ENCODE measurements at places on chromosomes 1 and 21.

GRCh38 chr1:15414445-15414983 lies 4.8 kb downstream of the EFHD2 start:
- no peak for DNase-seq

- DNase-seq: no peak
Measured at GRCh38 chr1:156439036-156439776, 61.4 kb downstream of the MEF2D start.

GRCh38 chr1:93692451-93692861 lies 10.8 kb upstream of the BCAR3 start:
- no peak for DNase-seq

DNA sequence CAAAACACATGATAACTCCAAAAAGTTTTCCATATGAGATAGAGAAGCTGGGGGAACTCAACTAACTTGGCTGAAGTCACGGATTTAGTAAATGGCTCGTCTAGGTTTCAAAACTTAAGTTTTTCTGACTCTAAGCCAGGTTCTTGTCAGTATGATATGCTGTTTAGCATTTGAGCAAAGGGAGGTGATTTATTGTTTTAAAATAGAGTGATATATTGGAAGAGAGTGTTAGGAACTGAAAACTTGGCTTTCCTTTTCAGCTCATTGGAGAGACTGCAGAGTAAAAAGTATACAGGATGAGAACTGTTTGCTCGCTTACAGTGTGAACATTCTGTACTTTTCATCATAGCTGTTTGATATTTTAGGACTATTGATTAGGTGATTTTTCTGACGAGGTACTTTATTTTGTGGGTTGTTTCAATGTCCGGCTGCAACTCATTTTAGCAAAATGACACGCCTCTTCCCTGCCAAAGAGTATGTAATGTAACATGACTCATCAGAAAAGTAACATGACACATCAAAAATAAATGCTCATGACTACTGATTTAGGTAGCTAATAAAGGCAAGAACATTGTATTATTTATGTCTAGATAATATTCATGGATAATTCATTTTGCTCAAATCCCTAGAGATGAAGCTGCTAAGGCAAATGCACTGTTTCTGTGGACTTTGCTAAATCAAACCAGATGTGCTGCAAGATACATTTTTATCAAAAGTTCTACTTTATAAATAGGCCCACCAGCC lies 355.1 kb downstream of the GPATCH2 start:
- no peak for DNase-seq

DNA sequence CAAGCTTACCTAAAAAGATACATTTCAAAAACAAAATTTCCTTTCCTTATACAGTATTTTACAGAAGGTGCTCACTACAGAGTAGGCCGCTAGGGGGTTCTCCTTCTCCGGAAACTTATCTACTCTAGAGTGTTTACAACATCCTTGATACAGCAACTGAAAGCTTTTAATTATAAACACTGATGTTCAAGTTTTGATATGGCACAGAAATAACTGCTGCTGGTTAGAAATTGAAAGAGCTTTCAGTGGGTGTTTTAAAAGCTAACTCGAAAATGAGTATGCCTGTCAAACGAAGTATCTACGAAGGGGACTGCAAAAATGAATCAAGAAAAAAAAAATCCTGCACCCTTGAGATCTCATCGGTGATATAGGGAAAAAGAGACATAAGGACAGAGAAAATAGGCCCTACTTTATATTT lies 1.0 kb downstream of the YOD1 start:
- DNase-seq: no peak

GRCh38 chr21:45177039-45177438 lies 102.7 kb downstream of the ADARB1 start:
- no peak for DNase-seq

GRCh38 chr1:210218047-210218446 lies 14.5 kb upstream of the SERTAD4 start:
- DNase-seq: no peak

GRCh38 chr1:51423073-51423821 lies 92.9 kb upstream of the TTC39A start:
- no peak for DNase-seq

- no peak for DNase-seq
Measured at GRCh38 chr1:212162635-212163034, 122.6 kb upstream of the PPP2R5A start.

- DNase-seq: no peak
Measured at GRCh38 chr21:38039841-38040240, 123.6 kb upstream of the KCNJ6 start.

DNA sequence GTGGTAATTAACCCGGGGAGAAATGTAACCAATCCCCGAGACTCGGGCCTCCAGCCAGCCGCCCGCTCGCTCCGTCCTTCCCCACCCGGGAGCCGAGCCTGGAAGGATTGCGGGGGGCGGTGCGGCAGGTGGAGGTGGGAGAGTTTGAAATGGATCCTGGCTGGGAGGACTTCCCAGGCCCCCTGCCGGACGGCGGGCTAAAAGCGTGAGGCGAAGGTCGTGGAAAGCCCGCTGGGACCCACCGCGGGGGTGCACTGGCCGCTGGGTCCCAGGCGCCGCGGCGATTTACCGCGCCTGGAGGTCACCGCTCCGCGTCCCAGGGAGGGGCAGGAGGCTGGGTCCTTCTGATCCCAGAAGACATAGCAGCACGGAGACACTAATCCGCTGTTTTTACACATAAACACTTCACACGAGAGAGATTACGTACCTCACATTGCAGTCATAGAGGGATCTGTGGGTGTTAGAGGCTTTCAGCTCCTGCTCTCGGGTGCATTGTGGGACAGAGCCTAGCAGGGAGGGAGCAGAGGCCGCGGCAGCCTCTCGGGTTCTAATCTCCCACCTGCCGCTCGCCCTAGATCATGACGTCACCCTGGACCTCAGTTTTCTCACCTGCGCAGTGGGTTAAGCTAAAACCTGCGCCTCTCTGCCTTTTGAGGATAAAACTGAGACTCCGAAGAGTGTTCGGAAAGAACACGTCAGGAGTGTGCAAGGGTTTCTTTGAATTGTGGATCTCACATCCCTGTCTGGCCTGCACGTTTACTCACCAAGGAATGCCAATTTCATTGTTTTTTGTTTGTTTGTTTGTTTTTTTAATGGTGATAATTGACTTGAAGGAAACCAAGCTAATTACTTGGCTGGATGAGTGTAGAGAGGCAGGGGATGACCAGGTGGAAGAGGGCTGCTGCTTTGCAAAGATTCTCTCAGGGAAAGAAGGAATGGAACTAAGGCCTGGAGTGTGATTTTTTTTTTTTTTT lies 17.1 kb upstream of the TMEM9 start:
- peak; percentile 61 for DNase-seq

- no peak for DNase-seq
Measured at GRCh38 chr21:46048926-46049889, 48.7 kb upstream of the COL6A2 start.

DNA sequence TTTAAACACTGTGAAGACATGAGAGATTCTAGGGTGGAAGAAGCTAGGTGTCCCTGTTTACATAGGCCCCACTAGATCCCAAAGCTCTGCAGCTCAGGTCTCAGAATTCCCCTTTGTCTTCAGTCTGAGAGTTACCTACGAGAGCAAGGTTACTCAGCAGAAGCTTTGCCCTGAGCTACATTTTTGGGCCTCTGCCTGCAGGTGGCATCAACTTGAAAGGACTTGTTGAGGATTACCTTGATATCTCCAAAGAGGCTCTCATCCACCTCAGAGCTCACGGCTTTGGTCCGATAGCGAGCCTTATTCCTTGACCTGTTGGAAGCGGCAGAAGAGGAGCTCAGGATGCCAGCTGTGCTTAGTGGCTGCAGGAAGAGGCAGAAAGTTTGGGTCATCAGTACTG lies 7.0 kb downstream of the CFAP45 start:
- DNase-seq: no peak

- DNase-seq: peak; percentile 3
Measured at GRCh38 chr1:236457775-236458174, 63.7 kb downstream of the EDARADD start.

DNA sequence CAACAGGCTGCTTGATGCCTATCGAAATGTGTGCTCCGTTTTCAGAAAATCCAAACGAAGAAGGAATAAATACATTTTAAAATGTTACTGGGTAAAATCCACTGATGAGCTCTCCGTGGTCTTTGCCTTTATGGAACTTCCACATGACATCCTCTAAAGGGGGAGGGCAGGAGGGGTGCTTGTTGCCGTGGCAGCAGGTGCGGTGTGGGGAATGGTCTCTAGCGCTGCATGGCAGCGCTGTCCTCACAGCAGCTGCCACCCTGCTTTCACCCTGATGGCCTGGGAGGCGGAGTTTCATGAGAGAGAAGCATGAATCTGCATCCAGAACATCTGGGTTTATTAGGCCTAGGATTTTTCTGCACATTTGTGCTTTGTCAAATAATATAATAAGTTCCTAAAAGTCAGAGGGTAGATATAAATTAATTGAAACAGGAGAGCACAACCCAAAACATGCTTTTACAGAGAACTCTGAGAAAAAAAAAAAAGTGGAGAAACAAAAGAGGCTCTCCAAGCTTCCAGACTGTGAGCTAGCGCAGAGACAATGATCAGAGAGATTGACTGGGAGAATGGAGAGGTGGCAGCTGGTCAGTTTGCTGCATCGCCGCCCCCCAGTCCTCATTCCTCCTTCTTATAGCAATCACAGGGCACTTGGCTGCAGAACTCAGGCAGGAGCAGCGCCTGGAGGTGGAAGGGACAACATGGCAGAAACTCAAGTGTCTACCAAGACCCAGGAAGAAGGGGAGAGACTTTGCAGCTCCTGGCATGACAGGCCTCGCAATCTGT lies 228.6 kb downstream of the DSCAM start:
- DNase-seq: no peak

- DNase-seq: no peak
Measured at GRCh38 chr1:169931795-169932231, 38.1 kb upstream of the SCYL3 start.

DNA sequence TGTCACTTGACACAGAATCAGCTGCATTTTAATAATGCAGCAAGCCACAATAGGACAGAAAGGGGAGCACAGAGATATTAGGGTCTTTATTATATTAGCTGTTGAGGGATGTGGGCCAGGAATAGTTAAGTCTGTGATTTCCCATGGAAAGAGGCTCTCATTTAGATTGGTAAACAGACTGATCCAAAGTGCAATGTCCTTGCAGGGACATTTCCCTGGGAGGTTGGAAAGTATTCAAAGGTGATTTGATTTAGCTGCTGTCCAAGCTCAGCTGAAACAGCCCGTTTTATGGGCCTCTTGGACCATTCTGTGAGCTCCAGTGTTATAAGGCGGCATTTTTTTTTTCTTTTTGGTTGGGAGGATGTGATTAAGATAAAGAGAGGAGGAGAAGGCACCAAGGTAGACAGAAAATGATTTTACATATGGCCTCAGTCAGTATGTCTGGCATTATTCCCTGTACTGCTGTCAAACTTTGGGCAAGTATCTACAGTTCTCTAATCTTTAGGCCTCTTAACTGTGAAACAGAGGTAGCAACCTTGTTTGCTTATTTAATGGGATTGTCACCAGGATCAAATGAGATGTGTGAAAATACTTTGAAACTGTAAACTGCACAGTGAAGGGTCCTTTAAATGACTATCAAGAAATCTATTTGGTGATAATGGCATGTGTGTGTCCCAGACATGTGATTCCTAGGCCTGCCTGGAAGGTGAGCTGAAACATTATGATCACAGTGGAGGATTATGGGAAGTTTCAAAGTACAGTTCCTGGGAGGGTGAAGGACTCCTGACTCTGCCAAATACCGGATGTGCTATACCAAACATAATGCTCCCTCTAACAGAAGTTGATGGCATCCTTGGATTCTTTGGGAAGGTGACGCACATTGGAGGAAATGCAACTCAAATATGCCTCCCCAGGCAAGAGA lies 62.2 kb downstream of the NOS1AP start:
- DNase-seq: no peak

DNA sequence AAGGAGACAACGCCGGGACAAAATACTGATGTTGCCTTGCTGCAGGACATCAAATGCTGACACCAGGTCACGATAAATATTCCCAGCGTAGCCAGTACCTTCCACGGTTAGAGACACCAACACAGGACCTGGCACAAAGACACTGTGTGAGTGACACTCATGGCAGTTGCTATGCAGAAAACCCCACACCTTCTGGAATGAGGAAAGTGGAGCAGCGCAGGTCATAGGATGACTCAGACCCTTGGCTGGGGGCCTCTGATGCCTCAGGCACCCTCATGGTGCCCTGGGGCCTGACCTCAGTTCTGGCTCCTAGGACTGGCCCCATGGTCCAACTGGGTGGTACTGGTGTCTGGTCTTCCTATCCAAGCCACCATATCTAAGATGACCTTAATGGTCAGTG lies 7.0 kb downstream of the DCST2 start:
- DNase-seq: no peak

- DNase-seq: no peak
Measured at GRCh38 chr1:236155399-236155767, 13.0 kb downstream of the GPR137B start.

GRCh38 chr21:29096218-29097015 lies 23.0 kb upstream of the CCT8 start:
- no peak for DNase-seq

DNA sequence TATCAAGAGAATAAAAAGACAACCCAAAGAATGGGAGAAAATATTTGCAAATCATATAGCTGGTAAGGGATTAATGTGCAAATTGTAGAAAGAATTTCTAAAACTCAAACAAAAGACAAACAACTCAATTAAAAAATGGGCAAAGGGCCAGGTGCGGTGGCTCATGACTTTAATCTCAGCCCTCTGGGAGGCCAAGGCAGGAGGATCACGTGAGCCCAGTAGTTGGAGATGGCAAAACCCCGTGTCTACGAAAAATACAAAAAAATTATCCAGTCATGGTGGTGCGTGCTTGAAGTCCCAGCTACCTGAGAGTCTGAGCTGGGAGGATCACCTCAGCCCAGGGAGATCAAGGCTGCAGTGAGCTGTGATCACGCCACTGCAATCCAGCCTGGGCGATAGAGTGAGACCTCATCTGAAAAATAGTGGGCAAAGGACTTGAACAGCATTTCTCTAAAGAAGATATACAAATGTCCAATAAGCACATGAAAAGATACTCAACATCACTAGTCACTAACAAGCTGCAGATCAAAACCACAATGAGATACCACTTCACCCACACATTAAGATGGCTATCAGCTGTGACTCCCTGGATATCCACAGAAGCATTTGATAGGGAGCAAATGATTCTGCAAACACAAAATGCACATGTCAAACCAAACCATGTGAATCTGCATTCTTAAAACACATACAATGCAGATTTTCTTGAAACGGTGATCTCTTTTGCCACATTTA lies 20.9 kb downstream of the SLC30A1 start:
- no peak for DNase-seq

GRCh38 chr1:7557301-7557891 lies 213.7 kb upstream of the VAMP3 start:
- no peak for DNase-seq

DNA sequence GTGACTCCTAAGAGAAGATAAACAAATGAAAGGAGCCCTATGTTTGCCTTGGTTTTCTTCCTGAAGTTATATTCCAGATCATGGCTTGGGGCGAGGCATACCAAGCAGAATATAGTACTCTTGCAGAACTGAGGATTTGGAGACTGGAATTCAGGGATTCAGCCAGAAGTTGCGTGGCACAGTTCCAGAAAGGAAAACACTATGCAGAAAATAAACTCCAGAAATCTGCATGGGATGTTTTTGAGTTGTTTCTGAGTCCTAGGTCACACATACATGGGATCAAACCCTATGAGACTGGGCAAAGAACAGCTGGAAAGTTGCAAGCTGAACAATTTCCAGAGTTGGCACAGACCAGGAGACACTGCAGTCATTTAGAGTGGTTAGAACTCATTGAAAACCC lies 42.9 kb upstream of the IFFO2 start:
- DNase-seq: no peak

GRCh38 chr1:98077691-98078090 lies 156.9 kb upstream of the DPYD start:
- no peak for DNase-seq

Data from stimulated activated CD4-positive, alpha-beta T cell treated with anti-CD3 and anti-CD28 coated beads, Interleukin-15, amount 100 ng/mL, for 48 hours (primary cell).